Bone marrow (tissue), 2 donors: ENCODE measurements at places on chromosomes 5 and 9.

DNA sequence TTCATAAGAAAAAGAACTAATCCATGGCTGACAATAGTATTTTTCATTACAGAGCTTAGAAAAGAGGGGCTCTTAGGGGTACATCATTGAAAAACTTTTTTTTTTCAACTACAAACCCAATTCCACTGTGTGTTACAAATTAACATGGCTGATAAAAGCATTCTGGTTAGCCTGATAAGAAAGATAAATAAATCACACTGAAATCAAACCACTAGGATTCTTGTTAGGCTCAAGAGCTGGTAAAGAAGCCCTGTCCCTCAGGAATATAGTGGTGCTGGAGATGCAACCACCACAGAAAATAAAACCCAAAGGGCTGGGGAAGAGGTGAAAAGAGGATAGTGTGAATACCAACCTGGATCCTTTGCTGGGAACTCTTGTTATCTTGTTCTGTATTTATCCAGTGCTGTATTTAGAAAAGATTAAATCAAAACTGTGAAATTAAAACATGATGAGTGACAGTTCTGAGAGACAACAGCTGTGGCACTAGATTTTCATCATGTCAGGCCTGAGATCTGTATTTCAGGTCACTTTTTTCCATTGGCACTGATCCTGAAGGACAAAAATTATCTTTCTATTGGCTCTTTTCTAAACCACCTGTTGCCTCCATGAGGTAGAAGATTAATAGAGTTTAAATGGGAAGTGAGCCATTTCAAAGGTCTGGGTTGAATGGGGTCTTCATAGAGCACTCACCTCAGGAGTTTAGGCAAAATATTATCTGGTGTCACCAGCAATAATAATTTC is 118.6 kb downstream of the ARRDC3 start:
- DNase-seq, result no peak

- DNase-seq, result no peak
Observed at GRCh38 chr9:34572092-34572491, 17.4 kb downstream of the CNTFR start.

DNA sequence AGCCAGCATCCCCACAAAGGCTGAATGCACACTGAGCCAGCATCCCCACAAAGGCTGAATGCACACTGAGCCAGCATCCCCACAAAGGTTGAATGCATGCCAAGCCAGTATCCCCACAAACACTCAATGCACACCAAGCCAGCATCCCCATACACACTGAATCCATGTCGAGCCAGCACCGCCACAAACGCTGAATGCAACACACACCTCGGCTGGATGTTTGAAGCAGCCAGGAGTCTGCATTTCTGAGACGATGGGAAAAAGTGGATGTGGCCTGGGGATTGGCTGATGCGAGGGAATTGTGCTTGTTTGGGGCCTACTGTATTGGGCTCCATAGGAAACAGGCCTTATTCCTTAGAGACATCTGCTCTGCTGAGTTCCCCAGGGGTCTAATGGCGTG is 30.9 kb upstream of the CEP72 start:
- DNase-seq, result no peak

DNA sequence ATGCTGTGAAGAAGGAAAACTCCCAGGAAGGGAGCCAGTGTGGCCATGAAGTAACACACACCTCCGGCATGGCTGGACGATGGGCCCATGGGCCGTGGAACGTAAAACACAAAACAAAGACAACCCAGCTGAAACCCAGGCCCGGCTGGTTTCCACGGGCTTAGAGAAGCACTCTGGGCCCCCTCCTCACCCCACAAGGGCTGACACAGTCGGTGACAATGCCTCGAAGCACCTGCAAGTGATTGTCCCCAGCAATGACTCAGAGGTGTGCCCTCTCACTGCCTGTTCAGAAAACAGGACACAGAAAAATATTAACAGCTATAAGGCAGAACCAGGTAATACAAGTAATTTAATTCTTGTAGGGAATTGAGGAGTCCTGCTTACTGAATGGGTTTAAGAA is 135.3 kb downstream of the ROR2 start:
- no peak for DNase-seq

GRCh38 chr5:373710-374602 is 52.4 kb downstream of the AHRR start:
- peak; percentile 39 for DNase-seq

DNA sequence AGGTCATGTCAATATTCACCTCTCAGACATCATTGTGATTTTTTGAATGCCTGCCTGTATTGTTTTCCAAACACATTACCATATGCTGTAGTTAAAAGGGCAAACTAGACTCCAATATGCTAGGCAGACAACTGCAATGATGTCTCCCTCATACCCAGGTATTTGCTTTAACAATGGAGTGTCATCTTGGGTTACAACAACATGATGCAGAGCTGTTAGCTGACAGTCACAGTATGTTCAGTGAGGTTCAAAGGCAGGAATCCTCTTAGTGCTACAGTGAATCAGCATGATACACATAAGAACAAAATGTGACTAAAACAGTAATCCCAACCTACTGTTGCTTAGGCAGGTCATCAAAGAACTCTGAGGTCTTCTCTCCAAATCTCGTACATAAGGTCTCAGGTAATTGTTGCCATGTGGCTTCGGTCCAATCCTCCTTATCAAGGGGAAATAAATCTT is 24.0 kb downstream of the OR1J1 start:
- no peak for DNase-seq

DNA sequence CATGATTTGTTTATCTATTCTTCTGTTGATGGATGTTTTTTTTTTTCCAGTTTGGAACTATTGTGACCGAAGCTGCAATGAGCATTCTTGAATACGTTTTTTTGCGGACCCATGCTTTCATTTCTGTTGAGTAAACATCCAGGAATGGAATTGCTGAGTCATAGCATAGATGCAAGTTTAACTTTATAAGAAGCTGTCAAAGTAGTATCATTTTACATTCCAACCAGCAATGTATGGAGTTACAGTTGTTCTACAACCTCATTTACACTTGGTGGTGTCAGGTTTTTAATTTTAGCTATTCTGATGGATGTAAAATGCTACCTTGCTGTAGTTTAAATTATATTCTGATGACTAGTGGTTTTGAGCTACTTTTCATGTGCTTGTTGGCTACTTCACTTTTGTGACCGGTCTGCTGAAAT is 49.0 kb downstream of the NPR3 start:
- DNase-seq, result peak; percentile 53

- no peak for DNase-seq
Observed at GRCh38 chr9:74379718-74380117, 117.4 kb upstream of the RORB start.

GRCh38 chr9:87640385-87640795 is 85.5 kb upstream of the CTSL start:
- DNase-seq, result no peak

DNA sequence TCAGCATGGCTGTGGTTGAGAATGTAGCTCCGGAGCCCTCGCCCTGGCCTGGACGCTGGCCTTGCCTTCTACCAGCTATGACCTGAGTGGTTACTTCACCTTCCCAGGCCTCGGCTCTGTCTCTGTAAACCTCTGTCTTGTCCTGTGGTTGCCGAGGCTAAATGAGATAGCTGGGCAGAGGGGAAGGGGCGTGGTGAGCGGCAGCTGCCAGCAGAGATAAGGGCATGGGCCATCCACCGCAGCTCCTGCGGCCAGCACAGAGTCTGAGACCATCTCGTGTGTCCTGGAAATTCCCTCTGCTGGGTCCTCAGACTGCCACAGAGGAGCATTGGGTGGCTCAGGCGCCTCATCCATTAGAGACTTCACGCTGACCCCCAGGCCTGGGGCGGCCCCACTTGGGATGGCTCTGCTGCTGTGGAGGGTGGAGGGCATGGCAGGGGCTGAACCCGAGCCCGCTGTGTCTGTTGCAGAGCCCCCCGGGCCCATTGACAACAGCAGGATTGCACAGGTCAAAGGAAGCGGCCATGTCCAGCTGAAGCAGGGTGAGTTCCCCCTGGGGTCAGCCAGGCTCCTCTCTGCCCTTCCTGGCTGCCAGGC is 43.9 kb downstream of the USP20 start:
- DNase-seq, result no peak

- DNase-seq, result no peak
Observed at GRCh38 chr9:99249619-99250018, 27.5 kb downstream of the SEC61B start.

- DNase-seq, result no peak
Observed at GRCh38 chr5:157245476-157245875, 20.4 kb upstream of the CYFIP2 start.

- no peak for DNase-seq
Observed at GRCh38 chr9:77865385-77866047, 166.1 kb downstream of the GNAQ start.

DNA sequence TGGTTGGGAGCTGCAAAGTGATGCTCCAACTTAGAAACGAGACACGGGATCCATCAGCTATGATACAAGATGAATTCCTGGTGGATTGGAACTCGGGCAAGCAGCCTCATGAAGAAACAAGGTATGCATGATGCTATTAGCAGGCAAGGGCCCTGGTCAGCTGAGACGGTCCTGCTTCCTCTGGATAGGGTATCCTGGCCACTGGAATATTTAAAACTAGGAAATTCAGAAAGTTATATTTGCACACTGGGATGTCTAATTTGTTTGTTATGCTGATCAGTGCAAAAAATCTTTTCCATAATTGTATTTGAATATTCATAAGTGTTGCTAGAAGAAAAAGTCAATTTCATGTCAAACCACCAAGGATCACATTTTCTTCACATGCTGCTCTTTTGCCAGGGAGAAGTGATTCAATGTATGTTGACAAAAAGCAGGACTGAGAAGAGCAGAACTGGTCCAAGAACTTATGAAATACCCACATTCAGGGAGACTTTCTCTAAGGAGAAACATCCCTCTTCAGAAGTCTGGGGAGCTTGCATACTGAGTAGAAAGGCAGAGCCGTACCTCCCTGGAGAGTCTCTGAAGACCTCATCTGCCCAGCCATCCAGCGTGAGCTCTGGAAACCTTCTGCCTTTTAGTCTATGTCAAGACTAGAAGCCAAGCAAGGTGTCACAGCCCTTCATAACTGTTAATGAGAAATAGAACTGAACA is 6.7 kb upstream of the NXNL2 start:
- DNase-seq, result no peak

GRCh38 chr9:115986508-115986907 is 167.1 kb upstream of the PAPPA start:
- no peak for DNase-seq

DNA sequence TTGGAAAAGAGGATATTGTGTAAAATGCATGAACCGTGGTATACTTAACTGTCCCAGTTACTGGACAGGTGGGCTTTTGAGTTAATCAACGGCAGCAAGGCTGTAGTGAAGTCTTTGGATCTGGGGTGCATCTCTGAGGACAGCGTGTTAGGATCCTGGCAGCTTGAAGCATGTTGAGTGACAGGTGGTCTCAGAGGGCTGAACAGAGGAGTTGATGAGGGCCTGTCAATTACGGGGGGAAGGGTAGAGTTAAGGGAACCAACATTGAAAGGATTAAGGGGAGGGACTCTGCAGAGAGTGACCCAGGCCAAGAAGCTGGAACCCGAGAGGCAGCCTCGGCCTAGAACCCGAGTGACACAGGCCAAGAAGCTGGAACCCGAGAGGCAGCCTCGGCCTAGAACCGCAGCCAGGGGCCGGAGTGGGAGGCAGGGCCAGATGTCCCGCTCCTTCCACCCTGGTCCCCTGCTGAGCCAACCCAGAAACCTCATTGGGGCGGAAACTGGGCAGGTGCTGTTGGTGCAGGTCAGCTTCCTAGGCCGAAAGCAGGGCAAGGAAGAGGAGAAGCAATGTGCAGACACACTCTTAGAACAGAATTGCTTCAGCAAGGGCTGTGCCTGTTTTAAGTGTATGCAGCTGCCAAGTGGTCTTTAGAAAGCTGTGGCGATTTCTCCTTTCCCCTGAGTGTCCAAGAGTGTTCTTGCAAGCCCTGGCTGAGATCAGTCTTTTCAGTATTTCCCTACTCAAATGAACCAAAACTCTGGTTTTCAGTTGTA is 62.0 kb downstream of the ANKRD33B start:
- DNase-seq, result no peak

DNA sequence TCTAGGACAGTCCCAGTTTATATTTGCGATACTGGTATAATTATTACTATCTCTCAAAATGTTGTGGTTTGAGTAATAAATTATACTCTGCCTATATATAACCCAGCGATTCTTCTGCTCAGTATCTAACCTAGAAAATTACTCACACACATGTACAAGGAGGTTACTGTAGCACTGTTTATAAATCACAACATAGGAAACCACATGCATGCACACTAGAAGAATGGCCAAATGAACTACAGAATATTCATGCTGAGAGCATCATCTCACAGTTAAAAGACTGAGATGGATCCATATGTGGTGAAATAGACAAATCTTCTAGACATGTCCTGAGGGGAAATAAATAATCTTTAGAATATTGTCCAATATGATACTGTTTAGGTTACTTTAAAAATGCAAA is 62.1 kb downstream of the INSYN2B start:
- DNase-seq, result no peak

DNA sequence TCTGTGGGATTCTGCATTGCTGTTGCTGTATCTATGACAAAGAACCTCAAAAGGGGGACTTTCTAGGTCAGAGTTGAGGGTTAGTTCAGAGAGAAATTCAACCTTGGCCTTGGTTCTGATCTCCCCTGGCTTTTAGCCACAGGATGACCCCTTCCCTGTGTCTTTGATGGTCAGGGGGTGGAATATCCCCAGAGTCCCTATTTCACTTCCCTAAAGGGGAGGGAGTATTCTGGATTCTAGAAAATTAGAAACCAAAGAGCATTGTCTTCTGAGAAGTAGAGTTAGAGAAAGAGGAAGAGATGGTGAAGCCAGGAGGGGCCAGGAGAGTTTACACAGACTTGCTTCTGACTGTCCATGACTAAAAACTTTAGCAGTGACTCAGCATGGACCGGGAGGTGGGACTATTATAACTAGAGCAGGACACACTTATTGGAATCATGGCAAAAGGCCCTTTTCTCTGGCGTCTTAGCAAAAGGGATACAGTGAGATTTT is 56.2 kb upstream of the LPAR1 start:
- DNase-seq, result peak; percentile 83

GRCh38 chr5:115531787-115532367 is 12.7 kb downstream of the FEM1C start:
- DNase-seq, result no peak

- DNase-seq, result no peak
Observed at GRCh38 chr9:694092-694402, 147.4 kb upstream of the DMRT1 start.

DNA sequence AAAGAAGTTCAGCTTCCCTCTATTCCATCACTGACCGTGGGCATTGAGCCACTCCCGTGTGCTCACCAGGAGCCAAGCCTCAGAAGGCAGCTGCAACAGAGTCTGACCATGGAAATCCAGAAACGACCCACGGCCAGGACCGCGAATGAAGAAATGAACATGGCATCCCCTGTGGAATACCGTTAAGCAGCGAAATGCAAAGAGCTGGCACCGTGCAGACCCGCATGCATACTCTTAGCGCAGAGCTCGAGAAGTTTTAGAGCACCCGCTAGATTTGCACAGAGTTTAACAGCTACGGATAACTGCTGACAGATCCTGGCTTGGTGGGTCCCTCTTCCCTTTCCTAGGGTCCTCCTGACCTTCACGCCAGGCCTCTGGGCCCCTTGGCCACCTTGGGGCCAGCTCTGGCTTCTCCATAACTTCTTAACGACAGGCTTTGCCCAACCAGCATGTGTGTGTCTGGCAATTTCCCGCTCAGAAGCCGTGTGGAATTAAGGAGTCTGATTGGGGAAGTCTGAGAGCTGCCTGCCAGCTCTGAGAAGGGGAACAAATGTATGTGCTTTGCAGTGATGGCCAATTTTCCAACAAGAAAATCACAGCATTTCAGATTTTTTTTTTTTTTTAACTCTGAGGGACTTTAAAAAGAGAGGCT is 75.3 kb upstream of the COL5A1 start:
- DNase-seq, result no peak
